Karpas-422 (cell line): ENCODE measurements at places on chromosomes 16 and 17.
A peak's percentile ranks its signal among the peaks of the same experiment; 100 is the strongest.

DNA sequence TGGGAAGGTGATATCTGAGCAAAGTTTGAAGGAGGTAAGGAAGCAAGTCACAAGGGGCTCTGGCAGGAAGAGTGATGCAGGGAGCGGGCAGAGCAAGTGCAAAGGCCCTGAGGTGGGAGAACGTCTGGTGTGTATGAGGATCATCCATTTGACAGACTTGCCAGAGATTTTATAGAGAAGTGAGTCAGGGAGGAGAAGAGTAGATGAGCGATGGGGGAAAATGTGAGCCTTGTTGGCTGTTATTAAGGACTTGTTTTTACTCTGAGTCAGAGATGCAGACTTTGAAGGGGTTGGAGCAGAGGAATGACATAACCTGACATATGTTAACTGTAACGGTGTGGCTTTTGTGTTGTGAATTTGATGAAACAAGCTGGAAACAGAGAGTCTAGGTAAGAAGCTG lies 3.5 kb upstream of the CLEC10A start:
- no peak for DNase-seq

- DNase-seq = no peak
These were observed 952 bp downstream of the BMERB1 start for GRCh38 chr16:15435216-15435864.

- no peak for DNase-seq
These were observed 28.6 kb upstream of the WSB1 start for GRCh38 chr17:27265333-27265732.

- no peak for DNase-seq
These were observed 2.1 kb downstream of the FOXN1 start for GRCh38 chr17:28508211-28508724.

GRCh38 chr16:15599303-15600070 lies 43.5 kb downstream of the MARF1 start:
- DNase-seq = no peak

GRCh38 chr17:9833922-9834321 lies 8.2 kb downstream of the GLP2R start:
- no peak for DNase-seq

DNA sequence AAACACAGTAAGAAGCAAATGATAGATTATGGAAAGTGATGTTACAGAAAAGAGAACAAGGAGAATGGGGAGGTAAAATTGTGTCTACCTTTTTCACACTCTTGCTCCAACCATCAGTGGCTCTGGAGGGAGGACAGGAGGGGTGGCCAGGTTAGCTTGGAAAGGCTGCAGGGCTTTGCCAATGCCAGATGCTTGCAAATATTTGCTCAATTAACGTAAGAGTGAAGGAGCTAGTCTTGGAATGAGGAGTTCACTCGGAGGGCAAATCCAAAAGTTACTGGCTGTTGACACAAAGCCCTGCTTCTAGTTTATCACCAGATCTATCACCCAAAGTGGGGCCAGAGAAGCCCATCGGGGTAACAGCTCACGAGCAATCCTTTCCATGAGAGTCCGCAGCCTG lies 7.4 kb upstream of the TNRC6C start:
- DNase-seq = no peak

DNA sequence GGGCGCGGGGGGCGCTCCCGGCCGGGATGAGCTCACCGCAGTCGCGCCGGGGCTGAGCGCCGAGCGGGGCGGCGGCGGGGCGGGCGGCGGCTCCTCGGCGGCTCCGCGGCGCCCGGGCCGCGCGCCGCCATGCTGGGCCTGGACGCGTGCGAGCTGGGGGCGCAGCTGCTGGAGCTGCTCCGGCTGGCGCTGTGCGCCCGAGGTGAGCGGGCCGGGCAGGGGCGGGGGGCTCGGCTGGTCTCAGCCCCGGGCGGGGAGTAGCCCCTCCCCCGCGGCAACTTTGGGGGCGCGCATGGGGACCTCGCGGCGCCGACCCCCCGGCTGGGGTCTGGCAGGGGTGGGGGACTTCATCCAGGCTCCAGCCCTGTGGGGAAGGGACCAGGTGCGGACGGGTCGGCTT lies at the start of gene ARHGDIG:
Gene ARHGDIG (plus strand): TSS at position 40 of the 400 bp plus-strand sequence. CDS start 90 bp downstream, at position 130.
- no peak for DNase-seq

DNA sequence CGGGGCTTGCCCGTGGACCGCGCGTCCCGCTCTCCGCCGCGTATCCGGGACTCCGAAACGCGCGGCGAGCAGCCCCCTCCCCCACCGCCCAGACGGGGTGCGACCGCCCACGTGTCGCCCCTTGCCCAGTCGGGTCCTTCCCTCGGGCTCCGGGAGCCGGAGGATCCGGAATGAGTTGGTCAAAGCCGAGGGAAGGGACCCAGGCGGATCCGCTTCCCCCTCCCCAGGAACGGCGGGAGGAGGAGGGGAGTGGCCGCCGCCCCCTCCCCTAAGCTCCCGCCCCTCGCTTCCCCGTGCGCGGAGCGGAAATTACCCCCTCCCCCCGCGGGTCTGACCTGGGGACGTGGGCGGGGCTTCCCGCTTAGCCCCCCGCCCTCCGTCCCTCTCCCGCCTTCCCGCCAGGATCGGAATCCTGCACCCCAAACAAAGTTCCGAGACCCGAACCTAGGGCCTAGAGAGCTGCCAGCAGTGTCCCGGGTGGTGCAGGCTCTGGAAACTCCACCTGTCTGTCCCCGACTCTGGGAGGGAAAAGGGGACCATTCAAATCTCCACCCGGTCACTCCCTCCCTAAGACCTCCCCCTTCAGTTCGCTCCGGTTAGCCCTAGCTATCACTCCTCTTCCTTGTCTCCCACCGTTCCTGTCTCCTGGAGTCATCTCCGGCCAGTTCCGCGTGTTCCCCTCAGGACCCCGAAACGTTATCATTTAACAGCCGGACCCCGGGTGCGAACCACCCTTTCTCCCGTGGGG lies 1.0 kb upstream of the IGF2BP1 start:
- DNase-seq = no peak

DNA sequence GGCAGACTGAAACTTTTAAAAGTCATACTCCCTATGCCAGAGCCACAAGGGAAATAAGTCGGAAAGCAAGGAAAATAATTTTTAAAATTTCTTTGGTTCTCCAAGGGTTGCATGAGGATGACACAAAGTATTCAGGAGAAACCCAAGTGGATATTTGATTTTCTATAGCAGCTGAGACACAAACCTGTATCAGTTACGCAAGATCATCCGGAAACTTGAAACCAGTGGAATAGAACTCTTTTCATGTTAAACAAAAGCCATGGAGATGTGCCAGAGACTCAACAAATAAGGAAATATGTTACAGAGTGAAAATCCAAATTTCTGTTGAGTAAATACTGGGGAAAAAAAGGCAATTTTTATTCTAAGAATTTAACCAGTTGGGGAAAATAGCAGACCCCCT lies 294.7 kb downstream of the KIF2B start:
- no peak for DNase-seq

- no peak for DNase-seq
These were observed 66.4 kb downstream of the PRKCB start for GRCh38 chr16:23902034-23902747.

DNA sequence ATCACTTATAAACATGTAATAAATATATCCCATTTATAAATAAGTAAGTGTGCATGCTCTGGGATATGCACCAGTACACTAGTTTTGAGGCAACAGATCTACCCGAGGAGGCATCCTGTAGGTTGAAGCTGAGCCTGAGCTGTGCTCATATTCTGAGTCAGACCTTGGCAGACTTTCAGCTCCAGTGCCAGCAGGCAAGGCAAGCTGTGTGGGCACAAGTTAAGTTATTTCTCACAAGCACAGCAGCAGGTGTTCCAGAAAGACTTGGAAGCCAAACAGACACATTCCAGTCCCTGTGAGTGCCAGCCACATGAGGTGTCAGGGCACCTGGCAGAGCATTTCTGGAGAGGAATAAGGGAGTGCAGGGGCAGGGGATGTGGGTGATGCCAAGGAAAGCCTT lies 1.3 kb upstream of the CLEC19A start:
- no peak for DNase-seq

- DNase-seq = peak; percentile 12
These were observed 12.0 kb upstream of the TNRC6A start for GRCh38 chr16:24717411-24717810.

DNA sequence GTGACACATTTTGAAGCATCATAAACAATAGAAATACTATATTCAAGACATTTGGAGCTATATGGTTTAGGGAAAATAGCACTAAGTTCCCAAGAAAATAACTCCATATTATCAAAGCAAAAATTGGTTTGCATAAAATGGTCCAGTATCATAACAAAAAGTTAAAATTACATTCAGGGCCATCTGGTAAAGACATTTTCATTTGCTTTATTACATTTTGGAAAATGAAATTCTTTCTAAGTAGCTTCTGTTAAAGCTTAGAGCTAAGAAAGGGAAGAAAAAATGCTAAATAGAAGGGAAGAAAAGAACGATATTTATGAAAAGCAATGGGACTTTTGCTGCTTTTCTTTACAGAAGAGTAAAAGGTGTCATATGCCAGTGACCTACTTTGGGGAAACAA lies 155.4 kb upstream of the GOT2 start:
- DNase-seq = no peak

GRCh38 chr17:17628388-17629008 lies 37.0 kb upstream of the PEMT start:
- DNase-seq = no peak

- DNase-seq = no peak
These were observed 67.3 kb upstream of the PLCG2 start for GRCh38 chr16:81711657-81712319.

DNA sequence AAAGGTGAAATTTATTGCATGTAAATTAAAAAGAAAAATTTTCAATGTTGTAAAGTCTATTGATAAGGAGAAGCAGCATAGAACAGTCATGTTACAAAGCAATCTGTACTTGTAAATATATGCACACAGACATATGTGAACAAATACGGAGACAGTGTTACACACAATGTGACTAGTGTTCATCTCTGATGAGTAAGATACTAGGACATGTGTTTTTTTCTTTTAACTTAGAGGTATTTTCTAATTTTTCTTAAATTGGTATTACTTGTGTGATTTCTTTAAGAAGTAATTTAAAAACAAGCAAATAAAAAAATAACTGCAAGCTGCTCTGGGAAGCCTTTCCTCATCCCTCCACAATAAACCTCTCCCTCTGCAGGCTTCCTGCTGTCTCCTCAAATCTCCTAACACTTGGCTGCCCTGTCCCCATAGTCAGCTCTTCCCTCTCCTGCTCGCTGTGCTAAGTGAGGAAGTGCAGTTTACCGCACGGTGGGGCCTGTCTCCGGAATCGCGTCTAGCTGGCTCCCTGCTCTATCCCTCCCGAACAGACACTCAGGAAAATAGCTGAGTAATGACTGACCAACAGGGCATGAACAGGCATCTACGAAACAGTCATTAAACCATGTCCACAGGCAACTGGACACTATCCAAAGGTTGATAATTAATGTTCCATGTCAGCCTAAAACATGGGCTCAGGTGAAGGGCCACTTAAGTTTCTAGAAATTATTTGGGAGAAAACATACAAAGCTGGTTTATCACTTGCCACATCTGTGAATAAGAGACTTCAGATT lies 35.9 kb downstream of the CMTM4 start:
- DNase-seq = no peak

- DNase-seq = no peak
These were observed 9.3 kb downstream of the RIPOR1 start for GRCh38 chr16:67537636-67538591.

DNA sequence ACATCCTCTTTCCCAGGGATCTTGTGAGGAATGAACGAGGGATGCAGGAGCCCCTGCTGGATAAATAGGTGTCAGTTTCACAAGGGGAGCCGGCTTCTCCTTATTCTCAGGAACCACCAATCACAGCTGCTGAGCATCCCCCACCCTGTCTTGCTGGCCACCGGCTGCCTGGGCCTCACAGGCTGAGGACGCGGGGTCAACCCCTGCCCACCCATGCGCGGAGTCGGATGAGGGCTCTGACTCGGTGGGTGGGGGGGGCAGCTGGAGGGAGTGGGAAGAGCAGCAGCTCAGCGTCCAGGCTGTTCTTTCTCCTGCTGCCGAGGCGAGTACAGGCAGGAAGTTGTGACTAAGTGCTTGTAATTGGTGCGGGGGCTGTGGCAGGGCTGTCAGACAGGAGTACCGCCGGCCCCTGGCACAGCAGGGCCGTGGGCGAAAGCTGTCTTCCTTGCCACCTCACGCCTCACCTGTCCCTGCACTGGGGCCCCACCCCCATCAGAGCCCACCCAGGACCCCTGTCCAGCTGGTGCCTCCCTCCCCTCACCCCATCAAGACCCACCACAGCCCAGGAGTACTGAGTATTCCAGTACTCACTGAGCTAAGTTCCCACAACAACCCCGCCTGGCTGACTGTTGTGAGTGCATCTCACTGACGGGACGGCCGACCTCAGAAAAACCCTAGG lies 11.0 kb upstream of the DPEP1 start:
- peak; percentile 46 for DNase-seq

GRCh38 chr16:66399930-66400329 lies 27.2 kb upstream of the BEAN1 start:
- DNase-seq = no peak

DNA sequence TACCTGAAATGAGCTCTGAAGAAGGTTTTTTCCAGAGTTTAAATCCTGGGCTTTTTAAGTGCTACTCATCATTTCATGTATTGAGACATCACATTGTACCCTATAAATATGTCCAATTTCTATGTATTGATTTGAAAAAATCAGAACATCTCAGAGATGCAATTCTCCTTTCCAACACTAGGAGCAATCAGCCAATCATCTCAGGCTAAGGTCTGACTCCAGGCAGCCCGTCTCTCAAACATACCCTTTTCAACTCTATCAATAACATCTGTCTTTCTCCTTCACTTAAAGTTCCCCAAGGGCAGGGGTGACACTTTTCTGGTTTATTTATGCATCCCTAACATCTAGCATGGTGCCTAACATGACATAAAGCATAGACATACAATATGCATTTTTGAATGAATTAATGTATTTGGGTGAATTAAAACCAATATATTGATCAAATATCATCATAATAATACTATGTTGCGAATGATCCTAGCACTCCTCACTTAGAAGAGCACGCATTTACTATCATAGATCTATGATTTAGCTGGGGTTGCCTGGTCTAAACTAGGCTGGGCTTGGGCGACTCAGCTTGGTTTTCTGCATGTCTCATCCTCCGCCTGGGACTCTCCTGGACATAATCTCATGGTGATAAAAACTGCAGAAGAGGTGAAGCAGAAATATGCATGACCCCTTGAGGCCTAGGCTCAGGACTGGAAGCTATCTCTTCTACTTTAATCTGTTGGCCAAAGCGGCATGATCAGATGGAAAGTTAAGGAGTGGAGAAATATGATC lies 5.2 kb upstream of the CDH11 start:
- DNase-seq = no peak

GRCh38 chr16:69194488-69194887 lies 7.5 kb downstream of the SNTB2 start:
- DNase-seq = no peak

DNA sequence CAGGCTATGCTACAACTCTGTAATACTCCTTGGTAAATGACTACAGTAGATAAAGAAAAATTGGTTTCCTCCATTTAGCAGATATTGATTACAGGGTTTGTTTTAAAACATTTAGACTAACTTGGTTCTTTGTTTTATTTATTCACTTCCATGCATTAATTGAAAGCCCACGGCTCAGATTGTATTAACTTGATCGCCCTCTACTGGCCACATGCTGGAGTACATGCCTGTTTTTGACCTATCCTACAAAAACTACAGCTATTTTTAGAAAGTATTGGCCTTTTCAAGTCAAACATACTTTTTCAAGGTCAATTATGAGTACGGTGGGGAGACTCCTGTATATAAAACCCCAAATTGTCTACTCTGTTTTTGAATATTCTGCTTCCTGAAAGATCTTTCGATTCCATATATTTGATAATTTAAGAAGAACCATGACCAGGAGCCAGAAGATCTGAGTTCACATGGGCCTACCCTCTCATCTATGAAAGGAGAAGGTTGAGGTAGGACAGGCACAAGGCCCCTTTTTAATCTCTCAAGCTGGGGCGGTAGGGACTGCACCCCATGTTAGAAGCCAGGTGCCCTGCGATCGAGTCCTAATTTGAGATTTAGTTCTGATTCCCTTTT lies 51.8 kb downstream of the CA10 start:
- peak; percentile 84 for DNase-seq
